ENCODE measurements at places on chromosomes 3 and 15.

GRCh38 chr15:100206643-100207042 lies 135.1 kb downstream of the ADAMTS17 start:
- no peak for DNase-seq

DNA sequence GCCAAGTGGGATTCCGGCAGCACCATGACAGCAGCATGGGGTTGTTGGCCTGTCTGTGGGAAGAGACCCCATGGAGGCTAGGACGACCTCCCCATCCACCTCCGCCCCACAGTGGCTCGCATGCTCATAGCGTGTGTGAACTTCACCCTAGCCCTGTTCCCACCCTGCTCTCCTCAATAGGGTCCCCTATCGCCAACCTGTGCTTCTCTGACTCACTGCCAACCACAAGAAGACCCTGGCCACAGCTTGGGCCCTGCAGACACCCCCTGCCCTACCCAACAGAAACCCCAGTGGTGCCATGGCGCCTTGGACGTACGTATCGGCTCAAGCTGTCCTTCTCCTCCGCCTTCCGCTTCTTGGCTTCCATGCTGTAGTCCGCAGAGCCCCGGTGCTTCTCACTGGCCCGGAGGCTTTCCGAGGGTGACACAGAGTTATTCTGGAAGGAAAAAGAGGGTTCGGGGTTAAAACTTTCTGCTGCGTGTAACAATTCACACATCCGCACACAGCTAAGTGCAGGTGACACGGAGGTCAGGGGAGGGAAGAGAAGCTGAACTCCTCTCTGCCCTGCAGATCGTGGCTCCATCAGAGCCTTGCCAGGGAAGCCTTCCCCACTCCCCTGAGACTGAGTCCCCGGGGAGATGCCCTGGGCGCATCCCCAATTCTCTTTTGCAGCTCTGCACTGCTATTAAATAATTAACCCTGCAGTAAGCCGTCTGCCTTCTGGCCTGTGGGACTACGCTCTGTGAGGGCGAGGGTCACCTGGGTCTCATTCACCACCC lies 37.3 kb downstream of the TLE3 start:
- no peak for DNase-seq

GRCh38 chr15:51371266-51371665 lies 29.8 kb downstream of the GLDN start:
- DNase-seq: no peak

GRCh38 chr3:127486321-127486944 lies 104.1 kb downstream of the TPRA1 start:
- no peak for DNase-seq

GRCh38 chr3:42635111-42635510 lies 18.4 kb upstream of the ZBTB47 start:
- DNase-seq: no peak

- DNase-seq: no peak
Measured at GRCh38 chr15:56838085-56838484, 80.4 kb upstream of the TCF12 start.

- no peak for DNase-seq
Measured at GRCh38 chr3:160695915-160696327, 19.0 kb downstream of the ARL14 start.

- no peak for DNase-seq
Measured at GRCh38 chr3:5437296-5437782, 249.8 kb downstream of the EDEM1 start.

- DNase-seq: no peak
Measured at GRCh38 chr15:36005542-36005941, 459.6 kb upstream of the DPH6 start.

DNA sequence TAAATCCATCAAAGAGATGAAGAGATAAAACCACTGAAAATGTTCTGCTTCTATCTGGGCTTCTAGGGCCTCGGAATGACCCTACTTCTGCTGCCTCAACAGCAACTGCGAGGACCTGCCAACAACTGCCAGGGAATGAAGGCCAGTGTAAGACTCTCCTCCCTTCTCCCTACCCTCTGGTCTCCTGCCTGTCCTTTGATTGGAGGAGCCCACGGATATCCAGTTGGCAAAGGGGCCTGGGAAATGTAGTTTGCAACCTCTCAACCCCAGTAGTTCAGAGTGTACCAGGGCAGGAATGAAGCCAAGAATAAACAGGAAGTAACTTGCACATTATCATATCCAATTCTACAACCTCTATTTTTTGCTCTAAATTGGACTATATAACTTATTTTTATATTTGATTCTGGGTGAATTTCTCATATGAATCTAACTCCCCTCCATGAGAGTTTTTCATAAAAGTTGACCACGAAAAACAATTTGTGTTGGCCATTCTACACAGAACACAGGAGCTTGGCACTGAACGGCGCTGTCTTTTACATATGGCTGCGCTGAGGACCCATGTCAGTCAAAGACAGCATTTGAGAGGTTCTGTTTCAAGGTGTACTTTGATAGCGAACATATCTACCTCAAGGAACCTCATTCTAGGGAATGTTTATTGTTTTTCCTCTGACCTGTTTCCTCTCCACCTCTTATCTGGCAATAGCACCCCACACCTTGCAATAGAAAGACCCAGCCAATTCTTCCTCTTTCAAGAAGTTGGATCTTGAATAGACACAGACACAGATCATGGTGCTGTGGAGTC lies 91.1 kb upstream of the RNF7 start:
- peak; percentile 47 for DNase-seq

Data from CD4-positive, alpha-beta T cell treated with Interferon gamma for 1 hour (primary cell).